Right atrium auricular region (tissue), 2 donors: ENCODE measurements at places on chromosomes 11 and 22. TPM values are rescaled to one million over a fixed set of nuclear protein-coding genes. Genes with fewer than 3 reads are reported as not detected.
A peak's percentile ranks its signal among the peaks of the same experiment; 100 is the strongest.

DNA sequence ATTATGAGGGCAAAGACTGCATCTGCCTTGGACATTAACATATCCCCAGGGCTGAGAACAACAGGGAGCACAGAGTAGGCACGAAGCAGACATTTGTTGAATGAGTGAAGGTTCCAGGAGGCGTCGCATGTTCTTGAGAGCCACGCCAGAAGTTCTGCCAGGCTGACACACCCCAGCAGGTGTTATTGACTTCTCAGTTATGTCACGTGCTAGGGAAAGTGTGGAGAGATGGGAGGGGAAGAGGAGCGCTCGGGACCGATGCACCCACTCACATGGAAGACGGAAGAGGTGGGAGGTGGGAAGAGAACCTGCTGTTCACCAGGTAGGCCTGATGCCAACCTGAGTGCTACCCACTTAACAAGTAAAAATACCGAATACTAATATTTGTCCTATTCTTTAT is 232.8 kb downstream of the LARGE1 start:
- no peak for DNase-seq

- DNase-seq: peak; percentile 82
Measured at GRCh38 chr11:57568330-57568766, 876 bp upstream of the UBE2L6 start.

CHKB gene
- 29.5 TPM for total RNA-seq

DNA sequence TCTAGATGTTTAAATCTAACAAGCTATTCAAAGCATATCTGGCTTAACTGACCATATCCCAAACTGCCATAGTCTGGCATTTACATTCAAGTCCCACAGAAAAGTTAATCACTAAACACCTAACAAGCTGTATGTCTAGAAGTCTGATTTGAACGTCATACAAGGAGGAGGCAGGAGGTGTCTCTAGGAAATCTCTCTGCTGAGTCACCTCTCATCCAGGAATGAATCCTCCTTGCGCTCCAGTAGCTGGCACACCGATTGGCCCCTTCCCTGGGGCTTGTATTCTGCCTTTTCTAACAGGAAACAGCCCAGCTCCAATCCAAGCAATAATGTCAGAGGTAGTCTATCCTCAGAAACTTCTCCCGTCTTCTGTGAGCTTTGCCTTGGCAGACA is 31.8 kb downstream of the FEZ1 start:
- no peak for DNase-seq

DNA sequence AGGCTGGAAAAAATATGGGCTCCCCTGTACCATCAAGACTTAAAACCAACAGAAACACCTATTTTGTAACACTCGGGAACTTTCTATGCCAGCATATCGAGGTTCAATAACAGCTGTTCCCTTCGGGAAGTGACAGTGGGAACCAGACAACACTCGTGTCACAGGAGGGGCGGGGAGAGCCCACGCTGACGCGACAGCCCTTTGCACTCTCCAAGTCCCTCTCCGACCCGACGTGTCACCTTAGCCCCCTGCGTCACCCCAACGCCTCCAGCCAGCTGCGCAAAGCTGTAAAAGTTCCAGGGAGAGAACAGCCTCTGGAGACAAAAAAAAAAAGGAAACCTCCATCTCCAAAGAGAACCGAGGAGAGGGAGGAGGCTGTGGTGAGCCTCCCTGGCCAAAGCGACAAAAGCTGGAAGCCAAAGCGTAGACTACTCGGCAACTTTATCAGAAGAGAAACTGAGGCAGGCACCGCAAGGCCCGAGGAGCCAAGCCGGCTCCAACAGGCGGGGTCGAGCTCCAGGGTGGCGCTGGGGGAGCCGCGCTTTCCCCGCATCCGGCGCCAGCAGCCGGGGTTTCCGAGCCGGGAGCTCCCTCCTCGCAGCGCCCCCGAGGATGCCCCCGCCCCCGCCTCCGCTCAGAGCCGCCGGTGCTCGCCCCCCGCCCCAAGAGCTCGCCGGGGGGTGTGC is 751 bp downstream of the ARFGAP3 start:
- peak; percentile 75 for DNase-seq

DNA sequence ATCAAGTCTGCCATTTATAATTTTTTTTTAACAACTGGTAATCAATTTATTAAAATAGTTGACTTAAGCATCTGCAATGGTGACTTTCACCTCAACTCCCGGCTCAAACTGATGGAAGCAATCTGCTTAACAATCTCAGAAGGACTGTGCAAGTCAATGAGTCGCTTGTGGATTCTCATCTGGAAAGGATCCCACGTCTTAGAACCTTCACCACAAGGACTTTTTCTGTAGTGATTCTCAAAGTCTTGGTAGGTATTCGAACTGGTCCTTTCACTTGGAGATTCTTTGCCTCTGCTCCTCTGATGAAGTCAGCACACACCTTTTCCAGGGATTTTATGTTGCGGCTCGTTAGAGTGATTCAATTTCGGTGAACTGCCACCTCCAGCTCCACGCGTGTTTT is 7.3 kb downstream of the RSF1 start:
- no peak for DNase-seq

GRCh38 chr11:114183044-114183511 is 113.1 kb upstream of the NNMT start:
- DNase-seq: no peak

- DNase-seq: no peak
Measured at GRCh38 chr11:107713009-107713408, 1.2 kb upstream of the SLN start.

STK33 gene
- total RNA-seq: 16.4 TPM

GRCh38 chr11:31582697-31583096 is 73.1 kb downstream of the ELP4 start:
- no peak for DNase-seq

OR52E8 gene
- not detected for total RNA-seq

GRCh38 chr11:126415128-126415527 is 59.6 kb downstream of the ST3GAL4 start:
- peak; percentile 90 for DNase-seq

GAB4 gene
- not detected for total RNA-seq

- DNase-seq: no peak
Measured at GRCh38 chr11:28820296-28820989, 712.3 kb downstream of the METTL15 start.

DNA sequence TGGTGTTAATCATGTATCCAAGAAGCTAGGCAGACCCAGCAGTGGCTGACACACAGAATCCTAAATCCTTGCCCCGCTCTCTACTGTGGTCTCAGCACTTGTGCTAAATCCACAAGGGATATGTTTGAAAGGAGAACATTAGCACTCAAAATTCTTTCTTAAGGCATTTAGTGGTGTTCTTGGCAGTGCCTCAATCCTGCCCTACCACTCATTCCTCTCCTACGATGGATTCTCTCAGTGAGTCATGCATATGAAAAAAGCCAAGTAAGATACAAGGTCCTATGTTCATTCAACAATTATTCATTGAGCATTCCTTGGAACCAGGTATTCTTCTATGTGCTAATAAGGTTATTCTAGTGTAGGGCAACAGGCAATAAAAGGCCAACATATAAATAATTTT is 31.2 kb downstream of the RRP8 start:
- DNase-seq: no peak

- no peak for DNase-seq
Measured at GRCh38 chr22:25067851-25068421, 115.4 kb downstream of the KIAA1671 start.

MS4A6A gene
- 15.6 TPM for total RNA-seq

DNA sequence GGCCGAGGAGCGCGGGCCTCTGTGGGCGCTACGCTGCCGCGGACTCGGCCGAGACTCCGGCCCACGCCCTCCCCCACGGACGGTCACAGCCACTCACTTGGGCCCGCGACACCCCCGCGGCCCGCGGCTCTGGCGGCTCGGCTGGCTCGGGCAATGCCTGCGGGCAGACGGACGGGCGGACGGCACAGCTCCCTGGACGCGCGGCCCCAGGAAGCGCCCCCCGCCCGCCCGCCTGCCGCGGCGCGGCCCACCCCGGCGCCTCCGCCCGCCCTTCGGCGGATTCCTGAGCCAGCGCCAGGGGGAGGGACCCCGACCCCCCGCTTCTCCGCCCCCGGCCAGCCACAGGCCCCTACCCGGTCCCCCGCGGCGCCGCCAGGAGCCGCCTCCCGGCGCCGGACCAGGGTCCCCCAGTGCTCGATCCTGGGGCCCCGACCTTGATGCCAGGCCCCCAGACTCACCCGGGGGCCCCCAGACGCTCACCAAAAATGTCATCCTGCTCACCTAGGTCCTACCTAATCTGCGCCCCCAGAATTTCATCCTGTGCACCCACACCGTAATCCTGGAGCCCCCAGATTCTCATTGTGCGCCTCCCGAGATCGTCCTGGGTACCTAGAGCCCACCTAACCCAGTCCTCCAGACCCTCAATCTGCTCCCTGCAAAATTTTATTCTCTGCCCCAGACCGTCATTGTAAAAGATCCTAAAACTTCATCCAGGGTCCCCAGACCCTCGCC is at the start of gene EFEMP2:
TSS of gene EFEMP2 (minus strand) at position 215 of the 732 bp plus-strand sequence. CDS start 446 bp downstream, outside the sequence.
- DNase-seq: no peak

SMTNL1 gene
- total RNA-seq: not detected

DNA sequence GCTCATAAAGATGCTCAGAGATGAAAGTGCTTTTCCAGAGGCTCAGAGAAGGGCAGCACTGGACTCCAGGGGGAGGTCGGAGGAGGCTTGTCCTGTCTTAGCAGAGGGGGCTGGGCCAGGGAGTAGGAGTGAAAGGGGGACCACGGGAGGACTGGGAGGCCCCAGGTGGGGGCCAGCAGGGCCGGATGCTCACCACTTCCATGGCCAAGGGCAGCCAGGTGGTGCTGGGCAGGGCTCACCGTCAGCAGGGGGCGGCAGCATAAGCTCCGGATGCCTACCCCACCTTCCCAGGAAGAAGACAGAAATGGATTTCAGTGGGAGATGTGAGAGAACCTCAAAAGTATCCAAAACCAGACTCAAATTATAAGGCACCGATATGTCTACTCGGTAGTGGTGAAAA is 11.0 kb downstream of the RAB36 start:
- no peak for DNase-seq

GSTP1 gene
- total RNA-seq: 944 TPM

GRCh38 chr11:13042873-13043342 is 33.8 kb downstream of the RASSF10 start:
- DNase-seq: no peak

GRCh38 chr11:134751031-134751585 is 339.1 kb upstream of the B3GAT1 start:
- DNase-seq: peak; percentile 46

MTMR3 gene
- total RNA-seq: 27.2 TPM

NELL1 gene
- total RNA-seq: not detected

DNA sequence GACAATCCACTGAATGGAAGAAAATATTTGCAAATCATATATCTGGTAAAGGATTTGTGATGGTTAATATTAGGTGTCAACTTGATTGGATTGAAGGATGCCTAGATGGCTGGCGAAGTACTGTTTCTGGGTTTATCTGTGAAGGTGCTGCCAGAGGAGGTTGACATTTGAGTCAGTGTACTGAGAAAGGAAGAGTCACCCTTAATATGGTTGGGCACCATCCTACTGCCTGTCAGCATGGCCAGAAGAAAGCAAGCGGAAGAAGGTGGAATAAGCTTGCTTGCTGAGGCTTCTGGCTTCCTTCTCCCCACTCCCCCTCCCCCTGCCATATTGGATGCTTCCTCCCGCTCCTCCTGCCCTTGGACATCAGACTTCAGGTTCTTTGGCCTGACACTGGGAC is 101.9 kb downstream of the GAB2 start:
- DNase-seq: no peak

DNA sequence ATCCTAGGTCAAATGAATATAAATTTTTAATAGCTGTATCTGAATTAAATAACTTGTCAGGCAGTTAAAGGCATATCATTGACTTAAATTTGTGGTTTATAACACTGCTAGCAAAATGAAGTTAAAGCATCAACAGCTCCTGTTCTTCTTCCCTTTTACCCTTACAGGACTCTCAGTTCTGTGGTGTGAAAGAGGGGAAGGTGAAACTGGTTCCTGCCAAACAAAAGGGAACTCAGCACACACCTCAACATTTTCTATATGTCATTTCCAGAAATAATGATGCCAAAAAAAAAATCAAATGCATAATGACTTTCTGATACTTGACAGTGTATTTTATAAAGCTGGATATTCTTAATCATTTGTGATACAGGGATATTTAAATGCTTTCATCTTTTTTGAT is 21.2 kb downstream of the ARL14EP start:
- no peak for DNase-seq

- no peak for DNase-seq
Measured at GRCh38 chr22:30427871-30428270, 2.3 kb downstream of the MTFP1 start.

DEUP1 gene
- total RNA-seq: not detected

OR8D4 gene
- not detected for total RNA-seq

OR5AP2 gene
- total RNA-seq: not detected

- peak; percentile 95 for DNase-seq
Measured at GRCh38 chr11:75428281-75428724, 4.7 kb downstream of the KLHL35 start.

DNA sequence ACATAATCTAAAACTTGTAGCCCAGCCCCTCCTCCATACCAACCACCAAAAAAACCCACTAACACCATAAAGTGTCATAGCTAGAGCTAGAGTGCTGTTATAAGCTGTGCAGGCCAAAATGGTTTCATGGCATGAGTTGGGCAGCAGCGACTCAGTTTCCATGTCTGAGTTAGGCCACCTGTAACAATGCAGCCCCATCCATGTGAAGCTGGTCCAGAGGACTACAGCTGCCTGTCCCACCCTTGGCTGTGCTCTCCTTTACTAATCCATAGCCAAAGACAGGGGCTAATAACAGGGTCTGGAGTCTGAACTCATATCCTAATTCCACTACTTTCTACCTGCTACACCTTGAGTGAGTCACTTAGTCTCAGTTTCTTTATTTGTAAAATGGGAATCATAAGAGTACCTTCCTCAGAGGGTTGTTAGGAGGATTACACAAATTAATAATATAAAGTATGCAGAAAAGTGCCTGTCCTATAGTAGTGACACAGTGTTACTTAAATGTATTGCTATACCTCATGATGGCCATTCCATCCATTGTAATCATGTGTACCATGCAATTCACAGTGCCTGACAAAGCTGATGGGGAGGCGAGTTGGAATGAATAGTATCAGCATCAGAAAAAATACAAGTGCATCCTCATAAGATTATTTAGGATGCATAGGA is 20.6 kb downstream of the KCNQ1OT1 start:
- DNase-seq: no peak

GRCh38 chr11:79922641-79923040 is 481.8 kb upstream of the TENM4 start:
- no peak for DNase-seq

BEST1 gene
- 4.7 TPM for total RNA-seq

CHRM1 gene
- not detected for total RNA-seq

DNA sequence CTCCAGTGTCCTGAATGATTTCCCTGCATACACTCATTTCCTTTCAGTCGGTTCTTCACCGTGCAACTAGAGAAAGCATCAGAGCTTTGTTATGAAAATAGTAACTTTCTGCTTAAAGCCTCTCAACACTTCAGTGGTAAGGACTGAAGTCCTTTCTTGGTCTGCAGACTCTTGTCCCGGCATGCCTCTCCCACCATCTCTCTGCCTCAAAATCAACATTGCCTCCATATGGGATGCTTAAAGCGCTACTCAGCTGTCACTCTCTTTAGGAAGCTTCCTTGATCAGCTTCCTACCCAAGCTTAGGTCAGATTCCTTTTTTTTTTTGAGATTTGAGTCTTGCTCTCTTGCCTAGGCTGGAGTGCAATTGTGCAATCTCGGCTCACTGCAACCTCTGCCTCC is 36.7 kb downstream of the APLP2 start:
- DNase-seq: no peak

OR52R1 gene
- not detected for total RNA-seq
